ENCODE measurements at places on chromosomes 13 and 19. TPM values are rescaled to one million over a fixed set of nuclear protein-coding genes. Genes with fewer than 3 reads are reported as not detected.

Gene ODAD3
- 0.20 TPM for total RNA-seq

Gene NLRP8
- not detected for total RNA-seq

Gene HIF3A
- 59.6 TPM for total RNA-seq

Gene RHPN2
- total RNA-seq = 2.2 TPM

Gene C19orf33
- 18.3 TPM for total RNA-seq

Gene LYPD5
- 16.0 TPM for total RNA-seq

Gene VSTM1
- total RNA-seq = 1.7 TPM

Gene FFAR3
- total RNA-seq = 0.10 TPM

Gene TEX29
- 0.49 TPM for total RNA-seq

Gene OR7D2
- not detected for total RNA-seq

Gene GSX1
- total RNA-seq = not detected

Gene SLC15A1
- 26.9 TPM for total RNA-seq

Gene FCGBP
- 17.7 TPM for total RNA-seq

Gene IZUMO2
- total RNA-seq = not detected

Gene MEIOSIN
- total RNA-seq = not detected

Gene OR7E24
- total RNA-seq = not detected

Gene KLK3
- not detected for total RNA-seq

Gene CFAP97D2
- not detected for total RNA-seq

Gene FUT3
- total RNA-seq = 0.30 TPM

Gene TJP3
- 1.2 TPM for total RNA-seq

Gene POSTN
- total RNA-seq = 947 TPM

Gene LHB
- not detected for total RNA-seq

Gene OBI1
- 16.3 TPM for total RNA-seq

Gene MTRF1
- total RNA-seq = 11.0 TPM

Gene FUZ
- 13.4 TPM for total RNA-seq

Gene ZNF730
- 6.8 TPM for total RNA-seq

Gene C19orf67
- total RNA-seq = not detected

Gene HMGB1
- 289 TPM for total RNA-seq

Gene CLEC17A
- total RNA-seq = 0.10 TPM

Gene MED25
- total RNA-seq = 17.4 TPM

Gene SIGLEC5
- total RNA-seq = 1.4 TPM

Gene NRTN
- 2.2 TPM for total RNA-seq

Gene KANK3
- 4.8 TPM for total RNA-seq

Gene GPR18
- total RNA-seq = 0.20 TPM

Gene ZNF230
- 5.0 TPM for total RNA-seq

Gene RNF225
- total RNA-seq = 0.99 TPM

Gene CD33
- 4.5 TPM for total RNA-seq

Gene THSD8
- 0.39 TPM for total RNA-seq

Gene DAND5
- not detected for total RNA-seq

Gene ZNF414
- 4.8 TPM for total RNA-seq

Gene LILRB2
- 1.5 TPM for total RNA-seq

Gene BRME1
- 2.6 TPM for total RNA-seq

Gene ZNF85
- 14.7 TPM for total RNA-seq

Gene GDF15
- total RNA-seq = 5.8 TPM

Measured in skin of body (tissue), 3 donors.